ENCODE measurements at places on chromosomes 16 and 17.

GRCh38 chr16:69321080-69321479, 9.3 kb downstream of the PDF start:
- no peak for DNase-seq

GRCh38 chr17:61454381-61455323, 2.4 kb downstream of the TBX4 start:
- DNase-seq = peak; percentile 49

DNA sequence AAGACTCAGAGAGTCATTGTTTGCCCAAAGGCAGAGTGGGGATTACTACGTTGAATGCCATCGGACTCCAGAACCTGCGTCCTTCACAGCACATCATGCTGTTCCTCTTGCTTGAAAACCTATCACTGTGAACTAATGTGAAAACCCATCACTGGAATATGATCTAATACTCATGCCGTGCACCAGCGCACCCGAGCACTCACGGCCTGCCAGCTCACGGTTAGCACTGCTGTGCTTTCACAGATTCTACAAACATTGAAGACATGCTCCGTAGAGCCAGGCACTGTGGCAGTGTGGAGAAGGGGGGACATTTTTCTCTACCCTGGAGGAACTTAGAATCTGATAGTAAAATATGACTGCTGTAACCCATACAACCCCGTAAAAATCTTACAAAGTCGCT, 350.4 kb downstream of the C16orf95 start:
- DNase-seq = no peak

DNA sequence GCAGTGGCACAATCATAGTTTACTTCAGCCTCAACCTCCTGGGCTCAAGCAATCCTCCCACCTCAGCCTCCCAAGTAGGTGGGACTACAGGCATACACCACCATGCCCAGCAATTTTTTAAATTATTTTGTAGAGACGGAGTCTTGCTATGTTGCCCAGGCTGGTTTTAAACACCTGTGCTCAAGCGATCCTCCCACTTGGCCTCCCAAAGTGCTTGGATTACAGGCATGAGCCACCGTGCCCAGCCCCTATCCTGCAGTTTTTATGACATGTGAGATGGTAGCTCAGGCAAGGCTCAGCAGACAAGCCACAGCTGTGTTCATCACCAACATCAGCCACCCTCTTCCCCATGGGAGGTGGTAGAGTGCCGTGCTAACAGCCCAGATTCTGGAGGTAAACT, 46.2 kb upstream of the TNRC6A start:
- no peak for DNase-seq

DNA sequence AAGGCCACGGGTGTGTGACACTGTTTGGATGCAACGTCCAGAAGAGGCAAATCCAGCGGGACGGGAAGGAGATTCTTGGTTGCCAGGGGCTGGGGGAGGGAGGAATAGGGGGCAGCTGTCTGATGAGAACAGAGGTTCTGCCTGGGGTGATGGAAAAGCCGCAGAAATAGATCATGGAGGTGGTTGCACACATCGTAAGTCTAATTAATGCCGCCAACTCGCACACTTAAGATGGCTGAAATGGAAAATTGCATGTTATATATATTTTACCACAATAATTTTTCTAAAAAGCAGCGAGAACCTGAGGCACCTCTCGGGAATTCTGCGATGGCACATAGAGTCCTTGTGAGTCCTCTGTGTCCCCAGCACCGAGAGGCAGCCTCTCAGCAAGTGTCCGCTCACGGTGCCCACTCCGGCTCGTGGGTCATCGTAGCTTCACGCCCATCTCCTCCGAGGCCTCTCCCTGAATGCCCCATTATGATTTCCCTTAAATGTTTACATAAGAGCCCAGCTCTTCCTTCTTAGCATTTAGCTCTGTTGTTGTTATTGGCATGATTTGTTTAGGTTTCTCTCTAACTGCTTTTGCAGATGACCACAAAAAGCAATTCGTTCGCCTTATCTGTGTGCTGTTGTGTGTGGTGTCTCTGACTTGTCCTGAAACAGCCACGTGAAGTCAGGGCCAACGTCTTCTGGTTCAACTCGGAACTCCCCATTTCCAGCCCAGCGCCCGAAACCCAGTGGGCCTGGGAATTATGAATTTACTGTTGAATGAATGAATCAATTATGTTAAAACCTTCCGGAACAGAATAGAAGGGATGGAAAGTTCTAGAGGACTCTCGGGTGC, 7.7 kb downstream of the WFDC1 start:
- no peak for DNase-seq

DNA sequence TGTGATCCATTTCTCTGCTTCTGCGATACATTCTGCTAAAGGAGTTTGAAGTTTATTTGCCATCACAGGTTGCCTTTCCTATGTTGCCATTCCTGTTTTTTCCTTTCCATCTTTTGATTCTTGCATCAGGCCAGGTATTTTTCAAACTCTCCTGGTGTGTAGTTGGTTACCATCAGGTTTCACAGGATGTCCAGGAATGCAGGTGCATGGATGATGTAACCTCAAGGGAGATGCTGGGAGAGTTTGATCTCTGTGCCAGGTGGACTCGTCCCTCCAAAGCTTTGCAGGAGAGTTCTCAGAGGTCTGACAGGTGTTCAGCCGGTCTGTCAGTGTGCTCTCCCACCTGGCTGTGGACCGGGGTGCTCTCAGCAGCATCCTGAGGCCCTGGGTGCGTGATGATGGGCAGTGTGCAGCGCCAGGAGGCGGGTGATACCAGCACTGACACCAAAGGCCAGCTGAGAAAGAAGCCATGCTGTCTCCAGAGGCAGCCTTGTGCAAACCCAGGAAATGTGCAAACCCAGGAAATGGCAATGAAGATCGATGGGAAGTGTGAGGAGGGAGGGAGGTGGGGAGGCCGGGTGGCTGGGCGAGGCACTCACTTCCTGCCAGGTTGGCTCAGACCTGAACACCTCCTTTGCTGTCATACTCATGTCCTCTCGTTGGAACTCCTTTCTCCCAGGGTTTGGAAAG, 1.7 kb downstream of the ATP2C2 start:
- no peak for DNase-seq

- DNase-seq = peak; percentile 81
Observed at GRCh38 chr17:4948931-4949320, 596 bp upstream of the PFN1 start.

DNA sequence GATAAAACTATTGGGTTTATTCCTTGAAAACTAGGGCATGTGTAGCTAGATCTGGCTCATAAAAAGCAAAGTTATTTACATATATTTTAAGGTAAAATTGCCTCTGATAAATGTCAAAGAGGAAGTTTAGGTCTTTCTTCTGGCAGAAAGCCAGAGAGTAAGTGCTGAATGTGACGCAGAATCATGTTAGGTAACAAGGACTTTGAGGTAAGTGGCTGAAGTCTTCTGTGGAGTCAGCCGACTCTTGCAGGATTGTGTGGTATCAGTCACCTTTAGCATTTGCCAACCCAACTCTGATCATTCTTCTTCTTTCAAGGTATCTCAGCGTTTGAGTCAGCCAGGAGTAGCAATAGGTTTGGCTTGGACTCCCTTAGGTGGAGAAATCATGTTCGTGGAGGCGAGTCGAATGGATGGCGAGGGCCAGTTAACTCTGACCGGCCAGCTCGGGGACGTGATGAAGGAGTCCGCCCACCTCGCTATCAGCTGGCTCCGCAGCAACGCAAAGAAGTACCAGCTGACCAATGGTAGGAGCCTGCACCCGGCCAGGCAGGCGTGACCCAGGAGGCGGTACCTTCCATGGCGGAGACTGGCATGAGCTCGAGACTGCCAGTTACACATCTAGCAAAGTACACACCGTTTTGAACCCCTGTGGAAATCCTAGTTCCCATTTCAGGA, 37.9 kb downstream of the SIAH1 start:
- DNase-seq = no peak

DNA sequence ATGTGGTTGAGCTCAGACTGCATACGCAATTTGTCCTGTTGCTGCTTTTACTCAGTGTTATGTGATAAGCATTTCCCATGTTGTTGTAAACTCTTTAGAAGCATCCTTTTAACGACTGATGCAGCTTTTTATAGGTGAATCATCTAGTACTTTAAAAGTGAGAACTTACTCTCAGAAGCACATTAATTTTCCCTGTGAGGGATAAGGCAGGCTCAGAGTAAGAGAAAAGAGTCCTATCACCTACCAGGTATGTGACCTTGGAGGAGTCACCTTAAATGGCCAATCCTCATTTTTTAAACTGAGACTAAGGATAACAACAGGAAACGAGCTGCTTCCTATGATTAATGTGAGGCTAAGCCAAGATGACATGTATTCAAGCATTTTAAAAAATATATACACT, 34.4 kb upstream of the GAN start:
- DNase-seq = no peak

- DNase-seq = no peak
Observed at GRCh38 chr16:81641395-81642106, 137.5 kb upstream of the PLCG2 start.

DNA sequence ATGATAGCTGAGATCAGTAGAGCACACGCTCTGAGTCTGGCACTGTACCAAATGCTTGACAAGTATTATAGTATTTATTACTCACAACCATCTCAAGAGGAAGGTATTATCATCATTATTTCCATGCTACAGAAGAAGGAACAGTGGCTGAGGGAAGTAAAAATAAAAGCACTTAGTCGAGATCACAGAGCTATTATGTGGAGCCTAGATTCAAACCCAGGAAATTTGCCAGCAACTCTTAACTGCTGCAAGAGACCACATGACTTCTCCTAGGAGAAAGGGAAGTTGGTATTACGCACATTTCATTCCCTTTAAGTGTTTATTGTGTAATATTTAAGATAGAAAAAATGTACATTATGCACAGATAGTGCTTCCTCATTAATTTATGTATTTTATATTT, 1.0 kb upstream of the RHOT1 start:
- DNase-seq = no peak

DNA sequence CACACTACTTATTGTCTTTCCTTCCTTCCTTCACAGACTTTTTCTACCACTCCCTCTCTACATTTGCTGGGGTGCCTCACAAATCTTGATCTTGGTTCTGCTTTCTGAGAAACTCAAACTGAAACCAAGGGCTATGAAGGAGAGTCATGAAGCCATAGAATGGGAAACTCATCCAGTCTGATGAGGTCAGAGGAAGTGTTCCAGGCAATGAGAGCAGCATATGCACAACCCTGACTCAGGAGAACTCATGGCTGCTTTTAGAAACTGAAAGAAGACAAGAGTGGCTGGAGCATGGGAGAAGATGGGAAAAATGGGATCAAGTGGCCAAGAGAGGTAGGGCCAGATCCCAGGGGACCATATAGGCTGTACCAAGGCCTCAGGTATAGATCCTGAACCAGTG, 130.0 kb upstream of the TOX3 start:
- no peak for DNase-seq

GRCh38 chr17:79732804-79733691, 2.3 kb downstream of the ENPP7 start:
- DNase-seq = no peak

GRCh38 chr16:49608779-49609178, 235.2 kb downstream of the C16orf78 start:
- DNase-seq = no peak

DNA sequence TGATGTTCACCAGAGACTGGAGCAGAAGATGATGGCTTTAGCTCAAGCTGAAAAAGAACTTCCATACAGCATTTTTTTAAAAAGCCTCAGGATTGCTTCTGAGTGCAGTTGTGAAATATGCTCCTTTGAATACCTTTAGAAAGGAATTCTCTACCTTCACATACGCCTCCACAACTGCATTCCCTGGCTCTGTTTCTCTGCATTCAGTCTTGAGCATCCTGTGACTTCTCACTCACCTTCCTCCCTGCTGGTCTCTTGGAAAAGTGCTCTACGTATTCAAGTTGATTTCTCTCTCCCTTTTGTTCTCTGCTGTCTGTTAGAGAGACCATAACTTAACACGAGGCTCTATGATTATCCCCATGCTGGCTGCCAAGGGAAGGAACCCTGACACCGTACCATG, 34.5 kb downstream of the HS3ST2 start:
- no peak for DNase-seq

DNA sequence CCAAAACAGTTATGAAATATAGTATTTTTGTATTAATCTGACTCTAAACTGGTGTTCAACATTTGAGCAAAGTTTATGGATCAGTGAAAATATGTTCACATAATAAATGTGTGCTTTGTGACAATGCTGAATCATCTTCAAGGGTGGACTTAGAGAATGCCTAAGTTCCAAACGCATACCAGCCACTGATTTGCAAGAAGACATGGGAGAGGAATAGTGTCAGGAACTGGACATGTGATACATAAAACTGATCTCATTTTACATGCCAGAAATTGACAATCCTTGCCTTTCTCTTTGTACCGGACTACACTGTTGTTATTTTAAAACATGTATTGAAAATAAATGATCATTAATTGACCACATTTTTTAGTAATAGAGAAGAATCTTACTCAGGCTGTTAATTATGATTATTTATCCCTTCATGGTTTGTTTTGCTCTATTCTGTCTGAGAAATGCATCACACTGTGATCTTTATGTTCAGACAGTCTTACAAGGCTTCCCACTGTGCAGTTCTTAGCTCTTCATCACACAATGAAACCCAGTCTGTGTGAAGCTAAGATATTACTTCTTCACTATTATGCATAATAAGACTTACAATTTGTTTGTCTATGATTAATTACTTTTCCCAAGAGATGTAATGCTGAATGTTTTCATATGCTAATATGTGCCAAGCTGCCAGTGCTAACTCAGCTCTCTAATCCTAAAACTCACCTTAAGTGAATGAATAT, 1180.6 kb upstream of the CDH8 start:
- no peak for DNase-seq

GRCh38 chr16:30786936-30787612, at the start of gene ZNF629:
Gene ZNF629 (minus strand): TSS chr16:30787205. CDS start chr16:30784482, 2,723 bp downstream.
- DNase-seq = no peak

- no peak for DNase-seq
Observed at GRCh38 chr16:16075488-16076422, 126.3 kb downstream of the ABCC1 start.

GRCh38 chr16:23434380-23434779, 18.6 kb downstream of the COG7 start:
- no peak for DNase-seq

GRCh38 chr17:47603830-47604597, 45.7 kb upstream of the KPNB1 start:
- no peak for DNase-seq

GRCh38 chr17:68596411-68596945, 4.7 kb downstream of the FAM20A start:
- DNase-seq = no peak

- no peak for DNase-seq
Observed at GRCh38 chr16:61024180-61024900, 1011.9 kb downstream of the CDH8 start.

GRCh38 chr17:10761281-10761680, 31.5 kb upstream of the TMEM220 start:
- DNase-seq = no peak

- DNase-seq = no peak
Observed at GRCh38 chr16:57709663-57710062, 15.1 kb downstream of the DRC7 start.

- no peak for DNase-seq
Observed at GRCh38 chr17:28174352-28175046, 132.0 kb downstream of the NLK start.

Measured in activated naive CD4-positive, alpha-beta T cell treated with anti-CD3 and anti-CD28 coated beads, Interleukin-2, amount 50 U/mL, for 72 hours (primary cell).